ENCODE measurements at places on chromosomes 4 and X. TPM values are rescaled to one million over a fixed set of nuclear protein-coding genes. Genes with fewer than 3 reads are reported as not detected.
A peak's percentile ranks its signal among the peaks of the same experiment; 100 is the strongest.

H2BW2 gene
- not detected for total RNA-seq

SYP gene
- total RNA-seq: 0.45 TPM

DNA sequence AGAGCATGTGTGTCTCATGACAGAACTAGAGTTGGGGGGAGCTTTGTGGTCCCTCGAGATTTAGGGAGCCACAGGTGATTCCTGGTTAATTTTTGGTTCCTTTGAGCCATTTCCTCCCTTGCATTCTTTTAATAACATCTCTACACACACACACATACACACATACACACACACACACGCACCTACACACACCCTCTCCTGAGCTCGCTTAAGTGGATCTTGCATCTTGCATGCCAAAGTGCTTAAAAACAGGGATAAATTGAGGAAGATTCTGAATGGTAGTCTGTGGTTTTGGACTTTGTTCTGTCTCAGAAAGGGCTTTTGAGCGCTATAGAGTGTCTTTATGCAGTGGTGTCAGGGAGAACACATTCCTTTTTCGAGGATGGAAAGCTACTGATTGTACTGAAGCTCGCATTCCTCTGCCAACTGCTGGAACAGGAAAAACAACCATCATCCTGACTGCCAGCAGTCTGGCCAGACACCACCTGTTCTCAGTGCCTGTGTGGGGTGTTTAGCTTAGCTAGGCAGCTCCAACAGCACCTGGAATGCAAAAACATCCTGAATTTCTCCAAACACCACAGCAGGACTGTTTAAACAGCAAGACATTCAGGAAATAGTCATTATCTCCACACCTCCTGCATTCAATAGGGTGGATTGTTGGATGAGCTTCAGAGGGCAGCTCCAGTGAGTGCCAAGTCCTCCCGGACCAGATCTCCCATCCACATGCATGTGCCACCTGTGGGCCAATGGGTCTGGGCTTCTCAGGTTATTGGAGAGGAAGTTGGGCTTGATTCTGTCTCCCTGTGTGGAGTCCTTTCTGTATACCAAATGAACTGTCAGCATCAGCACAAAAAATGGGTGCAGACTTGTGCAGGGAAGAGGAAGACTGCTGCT is 21.9 kb upstream of the IGFBP7 start:
- DNase-seq: peak; percentile 63
- H3K36me3 ChIP-seq: no peaks in the 10 kb centered on the region
- H3K27me3 ChIP-seq: no peaks in the 10 kb centered on the region
- H3K4me3 ChIP-seq: no peak overlapping the region

- no peaks in the 10 kb centered on the region for H3K36me3 ChIP-seq
- no peaks in the 10 kb centered on the region for H3K27me3 ChIP-seq
- H3K4me1 ChIP-seq: no peaks in the 10 kb centered on the region
Measured at GRCh38 chr4:148299337-148299736, 142.9 kb downstream of the NR3C2 start.

GRCh38 chrX:76253432-76253831 is 80.6 kb downstream of the PBDC1 start:
- DNase-seq: peak; percentile 73
- no peaks in the 10 kb centered on the region for H3K27me3 ChIP-seq
- no peaks in the 10 kb centered on the region for H3K4me1 ChIP-seq
- H3K36me3 ChIP-seq: no peaks in the 10 kb centered on the region
- no peak overlapping the region for H3K27ac ChIP-seq

- no peaks in the 10 kb centered on the region for H3K27me3 ChIP-seq
- H3K4me1 ChIP-seq: peaks cover 18% of the 10 kb centered on the region
- H3K36me3 ChIP-seq: no peaks in the 10 kb centered on the region
- H3K27ac ChIP-seq: no peak overlapping the region
- H3K4me3 ChIP-seq: no peak overlapping the region
Measured at GRCh38 chr4:42293967-42294813, 103.1 kb upstream of the SHISA3 start.

DNA sequence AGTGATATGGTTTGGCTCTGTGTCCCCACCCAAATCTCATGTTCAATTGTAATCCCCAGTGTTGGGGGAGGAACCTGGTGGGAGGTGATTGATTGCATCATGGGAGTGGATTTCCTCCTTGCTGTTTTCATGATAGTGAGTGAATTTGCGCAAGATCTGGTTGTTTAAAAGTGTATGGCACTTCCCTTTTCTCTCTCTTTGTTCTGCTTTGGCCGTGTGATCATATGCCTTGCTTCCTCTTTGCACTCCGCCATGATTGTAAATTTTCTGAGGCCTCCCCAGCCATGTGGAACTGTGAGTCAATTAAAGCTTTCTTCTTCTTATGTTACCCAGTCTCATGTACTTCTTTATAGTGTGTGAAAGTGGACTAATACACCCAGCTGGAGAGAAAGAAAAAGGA is 113.0 kb upstream of the AADAT start:
- H3K27ac ChIP-seq: no peak overlapping the region
- peaks cover 4% of the 10 kb centered on the region for H3K36me3 ChIP-seq
- H3K4me1 ChIP-seq: no peaks in the 10 kb centered on the region
- no peak for DNase-seq

DNA sequence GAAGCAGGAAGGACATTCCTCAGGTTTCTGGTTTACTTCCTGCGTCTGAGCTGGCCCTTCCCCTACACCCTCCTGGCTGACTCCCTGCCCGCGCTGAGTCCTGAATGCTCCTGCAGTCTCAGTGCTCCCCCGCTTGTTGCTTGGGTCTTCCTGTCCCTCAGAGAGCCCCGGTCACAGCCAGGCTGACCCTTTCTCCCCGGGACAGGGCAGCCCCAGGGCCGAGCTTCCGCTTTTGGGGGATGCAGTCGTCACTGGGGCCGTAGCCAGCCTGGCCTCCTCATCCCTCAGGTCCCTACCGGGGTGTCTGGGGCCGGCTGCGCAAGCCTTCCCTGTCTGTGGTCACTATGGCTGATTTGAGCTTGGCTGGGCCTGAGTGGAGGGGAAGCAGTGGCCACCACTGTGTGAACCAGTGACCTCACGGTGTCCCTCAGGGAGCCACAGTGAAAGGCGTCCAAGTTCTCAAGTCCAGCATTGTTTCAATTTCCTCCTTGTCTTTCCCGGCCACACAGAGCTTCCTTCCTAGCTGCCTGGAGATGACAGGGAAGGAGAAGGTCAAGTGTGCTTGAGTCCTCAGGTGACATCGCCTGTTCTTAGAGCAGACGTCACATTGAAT is 34.1 kb upstream of the ASMTL start:
- no peak overlapping the region for H3K27ac ChIP-seq
- no peaks in the 10 kb centered on the region for H3K27me3 ChIP-seq
- H3K4me3 ChIP-seq: no peak overlapping the region
- H3K36me3 ChIP-seq: no peaks in the 10 kb centered on the region
- DNase-seq: peak; percentile 35
- H3K4me1 ChIP-seq: no peaks in the 10 kb centered on the region

DNA sequence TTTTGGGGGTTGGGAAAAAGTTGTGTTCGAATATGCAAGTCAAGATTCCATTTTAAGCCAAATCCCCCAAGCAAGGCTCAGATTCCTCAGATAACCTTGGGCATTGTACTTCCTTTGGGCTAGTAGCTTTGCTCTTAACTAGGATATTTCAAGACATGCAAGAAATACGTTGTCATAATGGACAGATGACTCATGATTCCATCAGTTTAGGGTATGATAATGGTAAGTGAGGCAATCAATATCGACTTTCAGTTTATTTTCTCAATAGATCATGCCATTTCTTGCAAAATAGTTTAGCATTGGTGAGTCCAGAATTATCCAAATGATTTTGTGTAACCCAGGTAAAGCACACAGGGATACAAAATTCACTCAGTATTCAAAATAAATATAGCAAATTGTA is 25.4 kb downstream of the CFAP299 start:
- no peak overlapping the region for H3K27ac ChIP-seq
- H3K36me3 ChIP-seq: no peaks in the 10 kb centered on the region
- peaks cover 38% of the 10 kb centered on the region for H3K27me3 ChIP-seq
- no peaks in the 10 kb centered on the region for H3K4me1 ChIP-seq
- no peak for DNase-seq

GRCh38 chr4:48138936-48139335 is 4.9 kb upstream of the TXK start:
- H3K4me1 ChIP-seq: no peaks in the 10 kb centered on the region
- DNase-seq: no peak
- H3K27me3 ChIP-seq: no peaks in the 10 kb centered on the region
- H3K36me3 ChIP-seq: no peaks in the 10 kb centered on the region

- H3K27ac ChIP-seq: no peak overlapping the region
- no peaks in the 10 kb centered on the region for H3K4me1 ChIP-seq
- no peaks in the 10 kb centered on the region for H3K27me3 ChIP-seq
- no peak overlapping the region for H3K4me3 ChIP-seq
- no peaks in the 10 kb centered on the region for H3K36me3 ChIP-seq
- no peak for DNase-seq
Measured at GRCh38 chr4:6027392-6027791, 9.2 kb upstream of the C4orf50 start.

DNA sequence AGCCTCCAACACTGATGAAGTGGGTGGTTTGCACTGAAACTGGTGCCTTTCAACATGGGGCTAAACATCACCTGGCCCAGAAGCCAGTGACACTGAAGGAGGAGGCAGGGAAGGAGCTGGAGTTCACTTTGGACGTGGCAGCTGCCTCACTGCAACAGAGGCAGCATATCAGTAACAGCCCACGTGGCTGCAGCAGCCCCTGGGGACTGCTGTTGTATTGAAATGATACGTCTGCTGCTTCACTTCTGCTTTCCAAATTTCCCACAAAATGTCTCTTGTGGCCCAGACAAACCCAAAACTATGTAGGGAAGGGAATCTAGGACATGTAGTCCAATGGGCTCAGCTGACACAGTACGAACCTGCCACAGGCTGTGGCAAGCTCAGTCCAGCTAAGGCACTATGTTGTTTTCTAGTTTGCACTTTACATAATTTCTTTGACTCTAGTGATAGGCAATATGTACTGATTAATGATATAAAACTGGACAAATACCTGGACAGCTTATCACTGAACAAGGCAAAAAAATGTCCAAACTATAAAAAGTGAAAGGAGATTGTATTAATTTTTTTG is 84.7 kb upstream of the RAPGEF2 start:
- H3K27me3 ChIP-seq: peaks cover 72% of the 10 kb centered on the region
- no peak overlapping the region for H3K27ac ChIP-seq
- no peaks in the 10 kb centered on the region for H3K36me3 ChIP-seq
- no peak for DNase-seq
- H3K4me3 ChIP-seq: no peak overlapping the region
